ENCODE measurements at places on chromosomes 5 and 9.

GRCh38 chr9:108889649-108890067 lies 27.6 kb downstream of the ACTL7A start:
- no peak for DNase-seq

GRCh38 chr5:109917154-109917546 lies 227.4 kb downstream of the MAN2A1 start:
- no peak for DNase-seq

- no peak for DNase-seq
These were observed 381.1 kb downstream of the TMEM38B start for GRCh38 chr9:106075236-106075959.

GRCh38 chr5:134561871-134562296 lies 36.4 kb downstream of the JADE2 start:
- no peak for DNase-seq

- no peak for DNase-seq
These were observed 218.5 kb downstream of the C9orf50 start for GRCh38 chr9:129402371-129402739.

- no peak for DNase-seq
These were observed 410.6 kb downstream of the PSAT1 start for GRCh38 chr9:78707481-78707991.

- no peak for DNase-seq
These were observed 4.9 kb downstream of the RNF183 start for GRCh38 chr9:113298311-113298710.

DNA sequence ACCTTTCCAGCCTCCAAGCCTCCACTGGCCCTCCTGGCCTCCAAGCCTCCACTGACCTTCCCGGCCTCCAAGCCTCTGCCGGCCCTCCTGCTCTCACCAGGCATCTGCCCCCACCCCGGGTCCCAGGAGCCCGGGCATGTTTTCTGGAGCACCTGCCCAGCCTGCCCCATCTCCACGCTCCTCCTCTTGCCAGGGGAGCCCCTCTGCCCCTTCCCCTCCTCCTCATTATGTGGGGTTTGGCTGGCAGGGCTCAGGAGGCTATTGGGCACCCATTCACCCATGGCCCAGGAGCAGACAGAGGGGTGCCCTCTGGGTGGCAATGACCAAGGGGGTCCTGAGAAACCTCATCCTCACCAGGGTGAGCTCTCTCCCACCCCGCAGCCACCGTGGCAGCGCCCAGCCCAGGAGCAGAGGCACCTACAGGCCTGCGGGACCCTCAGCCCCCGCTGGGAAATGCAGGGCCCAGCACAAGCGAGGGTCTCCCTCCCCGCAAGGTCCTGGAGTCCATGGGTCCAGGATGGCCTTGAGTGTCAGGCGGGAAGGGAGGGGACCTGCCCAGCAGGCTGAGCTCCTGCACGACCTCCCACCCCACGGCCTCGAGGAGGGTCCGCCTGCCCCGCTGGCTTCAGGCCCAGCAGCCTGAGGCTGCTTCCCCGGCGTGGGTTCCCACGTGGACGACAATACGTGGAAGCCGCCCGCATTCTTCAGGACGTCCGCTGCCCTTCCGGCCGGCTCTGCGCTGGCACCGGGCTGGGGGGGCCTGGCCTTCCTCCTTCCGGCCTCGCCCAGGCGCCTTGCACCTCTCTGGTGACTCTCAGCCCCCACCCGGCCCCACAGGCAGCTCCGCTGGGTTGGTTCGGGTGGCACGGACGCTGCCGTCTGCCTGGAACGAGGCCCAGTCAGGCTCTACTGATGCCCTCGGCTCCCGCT lies 51.4 kb upstream of the NRARP start:
- DNase-seq = no peak

DNA sequence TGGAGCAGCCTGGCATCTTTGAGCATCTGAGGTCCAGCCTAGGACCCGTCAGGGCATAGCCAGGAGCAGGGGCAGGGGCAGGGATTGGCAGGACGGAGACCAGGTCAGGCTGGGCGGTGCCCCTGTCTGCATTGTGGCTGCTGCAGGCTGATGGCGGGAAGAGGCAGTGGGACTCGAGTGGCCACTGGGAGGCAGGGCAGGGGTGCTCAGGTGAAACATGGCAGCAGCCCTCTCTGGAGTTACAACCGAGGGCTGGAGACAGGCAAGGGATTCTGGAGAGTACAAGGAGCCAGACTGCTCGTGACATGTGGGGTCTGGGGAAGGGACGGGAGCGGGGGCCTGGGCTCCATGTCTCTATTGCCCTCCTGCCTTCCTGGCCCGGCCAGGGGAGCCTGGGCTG lies 97.4 kb upstream of the RAPGEF1 start:
- DNase-seq = no peak

DNA sequence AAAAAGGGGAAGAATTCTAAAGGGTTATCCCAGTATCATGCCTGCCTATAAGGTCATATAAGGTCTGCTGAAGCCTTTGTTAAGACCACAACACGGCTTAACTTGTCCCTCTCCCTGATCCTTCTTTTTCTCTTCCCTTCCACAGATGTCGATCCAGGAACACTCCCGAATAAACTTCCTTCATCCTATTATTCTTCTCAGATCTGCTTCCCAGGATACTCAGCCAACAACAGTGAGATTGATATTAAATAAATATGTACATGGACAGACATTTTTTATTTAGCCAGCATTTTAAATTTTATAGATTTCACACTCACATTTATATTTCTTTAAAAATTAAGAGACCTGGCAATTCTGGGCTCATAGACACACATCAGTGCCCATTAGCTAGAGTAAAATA lies 44.1 kb downstream of the DPYSL3 start:
- no peak for DNase-seq

- DNase-seq = no peak
These were observed 14.2 kb upstream of the GFPT2 start for GRCh38 chr5:180367300-180367699.

- no peak for DNase-seq
These were observed 95.2 kb downstream of the FGF1 start for GRCh38 chr5:142590451-142591231.

DNA sequence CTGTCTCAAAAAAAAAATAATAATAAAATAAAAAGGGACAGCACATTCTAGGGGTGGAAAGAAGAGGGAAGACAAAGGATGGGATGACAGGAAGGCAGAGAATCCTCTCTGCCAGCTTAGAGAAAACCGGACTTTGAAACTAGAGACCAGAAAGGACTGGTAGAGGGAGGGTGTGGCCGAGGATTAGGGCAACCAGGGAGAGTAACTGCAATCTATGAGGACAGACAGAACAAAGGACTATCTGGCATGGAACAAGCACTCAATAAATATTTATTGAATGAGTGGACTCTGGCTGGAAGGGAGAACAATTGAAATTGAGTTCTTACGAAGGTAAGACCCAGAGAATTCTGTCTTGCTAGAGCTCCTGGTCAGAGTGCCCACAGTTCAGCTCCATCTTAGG lies 2.4 kb downstream of the GBA2 start:
- no peak for DNase-seq

- DNase-seq = no peak
These were observed 468.8 kb upstream of the SMC2 start for GRCh38 chr9:103625161-103625804.

DNA sequence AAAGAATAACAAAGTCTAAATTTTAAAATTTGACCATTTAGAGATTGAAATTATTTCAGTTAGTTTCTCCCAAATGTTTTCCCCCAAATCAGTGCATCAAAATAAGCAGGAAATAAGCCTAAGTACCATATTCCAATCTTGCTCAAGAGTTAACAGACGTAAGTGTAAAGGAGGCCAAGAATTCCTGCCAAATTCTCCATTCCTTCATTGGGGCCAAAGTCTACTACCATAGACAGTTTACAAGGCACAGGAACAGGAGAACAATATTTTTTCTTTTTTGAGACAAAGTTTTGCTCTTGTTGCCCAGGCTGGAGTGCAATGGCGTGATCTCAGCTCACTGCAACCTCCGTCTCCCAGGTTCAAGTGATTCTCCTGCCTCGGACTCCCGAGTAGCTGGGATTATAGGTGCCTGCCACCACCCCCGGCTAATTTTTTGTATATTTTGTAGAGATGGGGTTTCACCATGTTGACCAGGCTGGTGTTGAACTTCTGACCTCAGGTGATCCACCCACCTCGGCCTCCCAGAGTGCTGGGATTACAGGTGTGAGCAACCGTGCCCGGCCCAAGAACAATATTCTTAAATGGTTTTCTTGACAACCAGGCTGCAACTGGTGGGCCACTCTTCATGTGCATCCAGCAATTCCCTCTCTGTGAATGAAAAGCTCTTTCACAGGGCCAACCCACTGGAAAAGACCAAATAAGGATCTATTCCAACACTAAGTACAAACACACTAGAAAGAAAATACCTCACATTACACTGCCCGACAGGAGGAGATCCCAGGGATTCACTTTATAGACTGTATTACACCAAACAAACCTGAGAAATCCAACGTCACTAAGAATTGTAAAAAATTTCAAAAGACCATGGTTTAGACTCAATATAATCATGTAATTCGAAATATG lies 127.7 kb downstream of the MAPKAP1 start:
- DNase-seq = no peak

DNA sequence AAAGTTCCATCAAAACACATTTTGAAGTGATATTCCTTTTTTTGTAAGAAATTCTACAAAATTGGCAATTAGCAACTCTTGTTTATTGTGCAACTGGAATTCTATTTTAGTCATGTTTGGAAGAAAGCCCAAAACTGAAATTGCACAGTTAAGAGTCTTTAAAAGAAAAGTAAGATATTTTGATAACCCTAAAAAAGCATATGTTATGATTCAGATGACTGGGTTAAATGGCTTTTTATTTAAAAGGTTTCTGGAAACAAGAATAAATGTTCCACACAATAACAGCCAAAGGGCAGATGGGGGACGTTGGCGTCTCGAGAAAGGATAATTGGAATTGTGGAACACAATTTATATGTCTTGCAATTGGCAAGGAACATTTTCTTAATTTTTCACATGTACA lies 275.2 kb downstream of the CDH9 start:
- DNase-seq = no peak

GRCh38 chr5:172410160-172410559 lies 44.2 kb downstream of the SH3PXD2B start:
- no peak for DNase-seq

GRCh38 chr9:131624636-131625507 lies 79.5 kb downstream of the PRRT1B start:
- DNase-seq = no peak

GRCh38 chr5:180525399-180525798 lies 31.2 kb downstream of the CNOT6 start:
- no peak for DNase-seq

- DNase-seq = no peak
These were observed 13.7 kb upstream of the CXCL14 start for GRCh38 chr5:135592312-135593045.

Measured in pons (tissue), 1 donor.